Fibroblast of the conjunctiva (primary cell): ENCODE measurements at places on chromosomes 6 and 20.

DNA sequence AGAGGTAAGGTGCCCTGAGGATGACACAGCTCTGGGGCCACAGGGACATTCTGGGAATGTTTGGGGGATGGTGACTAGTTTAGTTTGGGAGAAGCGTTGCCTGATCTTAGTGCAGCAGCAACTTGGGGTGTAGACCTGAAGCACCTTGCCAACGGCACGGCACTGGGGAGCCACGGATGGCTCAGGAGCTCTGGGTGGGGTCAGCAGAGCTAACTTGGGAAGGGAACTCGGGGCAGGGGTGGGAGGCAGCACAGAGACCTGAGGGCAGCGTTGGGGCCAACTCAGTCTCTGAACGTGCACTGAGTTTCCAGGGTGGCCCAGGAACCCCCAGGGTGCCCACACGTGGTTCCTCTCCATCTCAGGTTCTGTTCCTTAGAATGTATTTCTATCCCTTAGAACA, 14.9 kb downstream of the THBS2 start:
- DNase-seq: no peak

DNA sequence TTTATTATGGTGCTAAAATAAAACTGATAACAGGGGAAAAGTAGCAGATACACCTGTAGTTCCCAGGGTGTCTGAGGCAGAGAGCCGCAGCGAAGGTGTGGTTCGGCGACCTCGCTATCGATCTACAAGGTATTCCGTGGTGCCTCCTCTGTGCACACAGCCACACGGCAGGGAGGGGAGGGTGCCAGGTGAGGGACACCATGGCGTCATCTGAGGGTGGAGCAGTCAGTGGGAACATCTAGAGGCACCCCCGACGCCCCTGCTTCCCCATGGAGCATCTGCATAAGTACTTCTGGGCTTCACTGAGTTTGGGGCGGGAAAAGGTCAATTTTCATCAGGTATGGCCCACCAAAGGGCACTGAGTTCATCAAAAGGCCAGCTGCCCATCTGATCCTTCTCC, 243.3 kb downstream of the TAF4 start:
- no peak for DNase-seq

DNA sequence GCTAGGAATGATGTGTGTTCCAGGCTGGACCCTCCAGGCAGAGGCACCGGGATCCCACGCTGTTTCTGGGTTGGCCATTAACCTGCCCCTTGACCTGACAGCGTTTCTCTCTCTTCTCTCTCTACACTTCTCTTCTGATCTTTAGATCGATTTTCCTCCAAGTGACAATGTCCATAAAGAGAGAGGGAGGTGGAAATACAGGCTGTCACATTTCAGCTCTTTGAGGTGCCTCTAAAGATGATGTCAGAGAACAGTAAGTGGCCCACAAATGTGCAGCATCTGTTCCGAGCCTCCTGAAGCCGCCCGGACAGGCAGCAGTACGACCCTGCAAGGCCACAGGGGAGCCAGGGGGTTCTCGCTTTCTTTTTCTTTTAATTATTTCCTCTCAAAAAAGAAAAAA, 2.5 kb upstream of the SLCO4A1 start:
- DNase-seq: no peak

GRCh38 chr20:15949391-15949790, 623.9 kb downstream of the KIF16B start:
- DNase-seq: no peak

- no peak for DNase-seq
These were observed 32.6 kb downstream of the ENPP1 start for GRCh38 chr6:131840441-131840840.

- peak; percentile 64 for DNase-seq
These were observed 6.0 kb downstream of the SUMO4 start for GRCh38 chr6:149405823-149406765.
